ENCODE measurements at places on chromosomes 7 and 10.

DNA sequence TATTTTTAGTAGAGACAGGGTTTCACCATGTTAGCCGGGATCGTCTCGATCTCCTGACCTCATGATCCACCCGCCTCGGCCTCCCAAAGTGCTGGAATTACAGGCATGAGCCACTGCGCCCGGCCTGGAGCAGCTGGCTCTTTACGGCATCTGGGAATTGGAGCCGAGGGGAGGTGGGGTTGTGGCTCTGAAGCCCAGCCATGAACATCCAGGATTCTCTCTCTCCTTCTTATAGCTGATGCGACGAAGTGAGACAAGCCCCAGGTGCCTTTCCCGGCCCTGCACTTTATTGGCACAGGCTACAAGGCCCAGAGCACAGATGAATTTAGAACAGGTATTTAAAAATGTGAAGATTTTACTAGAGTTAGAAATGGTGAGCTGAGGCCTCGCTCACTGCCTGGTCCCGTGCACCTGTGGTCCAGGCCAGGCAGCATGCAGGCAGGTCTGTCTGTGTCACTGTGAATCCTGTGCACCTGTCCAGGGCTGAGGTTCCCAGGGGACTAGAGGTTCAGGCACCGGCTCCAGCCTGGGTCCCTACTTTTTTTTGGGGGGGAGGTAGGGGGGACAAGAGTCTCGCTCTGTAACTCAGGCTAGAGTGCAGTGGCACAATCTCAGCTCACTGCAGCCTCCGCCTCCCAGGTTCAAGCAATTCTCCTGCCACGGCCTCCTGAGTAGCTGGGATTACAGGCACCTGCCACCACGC lies 379.7 kb upstream of the FOXK1 start:
- DNase-seq = no peak

DNA sequence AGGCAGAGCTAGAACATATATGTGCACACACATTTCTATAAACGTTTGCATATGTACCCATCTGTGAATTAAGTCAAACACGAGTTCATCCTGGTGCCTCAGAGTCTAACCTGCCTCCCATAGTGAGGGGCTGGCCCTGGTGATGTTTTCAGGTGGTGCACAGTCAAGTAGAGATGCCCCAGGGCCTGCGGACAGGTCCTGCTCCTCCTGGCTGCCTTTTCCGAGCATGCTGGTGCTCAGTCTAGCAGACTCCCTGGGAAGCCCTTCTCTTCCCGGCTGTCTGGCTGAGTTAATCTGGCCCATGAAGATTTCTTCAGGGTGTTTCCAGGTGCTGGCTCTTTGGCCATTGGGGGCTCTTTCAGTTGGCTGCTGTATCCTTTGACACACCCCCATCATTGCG lies 14.3 kb downstream of the ADCY1 start:
- DNase-seq = no peak

DNA sequence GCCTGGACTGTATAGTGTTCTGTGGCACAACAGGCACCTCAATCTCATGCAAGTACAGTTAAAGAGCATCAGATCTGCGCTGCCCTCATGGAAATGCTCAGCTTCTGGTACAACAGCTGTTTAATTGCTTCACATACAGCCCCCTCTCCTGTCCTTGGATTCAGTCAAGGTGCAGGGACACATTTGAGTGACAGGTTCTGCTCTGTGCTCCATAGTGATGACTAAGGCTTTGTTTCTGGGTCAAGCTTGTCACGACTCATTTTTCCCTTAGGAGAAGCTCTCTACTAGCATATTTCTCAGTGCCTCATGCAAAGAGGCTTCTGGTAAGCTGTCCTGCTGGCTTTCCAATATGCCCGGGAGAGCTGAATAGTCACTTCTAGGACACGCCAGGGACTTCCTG lies 26.8 kb upstream of the MYO3A start:
- no peak for DNase-seq

DNA sequence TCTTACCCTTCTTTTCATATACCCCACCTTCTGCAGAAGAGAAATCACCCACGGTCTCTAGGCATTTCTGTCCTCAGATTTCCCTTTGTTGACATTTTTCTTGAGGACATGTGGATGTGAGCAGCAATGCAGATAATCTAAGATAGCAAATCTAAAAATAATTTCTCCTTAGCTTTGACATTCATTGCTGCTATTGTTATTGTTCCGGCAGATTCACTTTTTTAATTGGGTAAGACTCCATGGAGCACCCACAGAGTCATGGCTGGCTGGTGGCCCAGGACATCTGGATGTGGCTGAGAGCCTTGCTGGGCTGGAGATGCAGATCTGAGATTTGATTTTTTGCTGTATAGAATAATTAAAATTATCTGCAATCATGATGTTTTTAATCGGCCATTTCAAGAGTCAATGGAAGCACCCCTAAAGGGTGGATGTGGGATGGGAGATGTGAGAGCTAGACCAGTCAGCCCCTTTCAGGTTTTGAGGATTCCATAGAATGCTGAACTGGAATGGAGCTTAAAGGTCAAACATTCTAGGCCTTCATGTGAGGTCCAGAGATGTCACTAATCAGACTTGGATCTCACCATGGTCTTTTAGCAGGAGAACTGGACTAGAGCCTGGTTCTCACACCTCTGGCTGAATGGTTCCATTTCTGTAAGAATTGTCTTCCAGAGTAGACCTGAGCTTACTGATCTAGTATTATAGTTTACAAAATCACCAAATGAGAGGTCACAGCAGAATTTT lies 37.5 kb downstream of the TAS2R41 start:
- no peak for DNase-seq

- no peak for DNase-seq
These were observed 111.4 kb downstream of the LRRN3 start for GRCh38 chr7:111202321-111202720.

Data from activated CD8-positive, alpha-beta T cell treated with anti-CD3 and anti-CD28 coated beads, Interleukin-2, amount 10 ng/mL, durations not matched to agents 7 days and 5 days (primary cell).